ENCODE measurements at places on chromosomes 4 and X. TPM values are rescaled to one million over a fixed set of nuclear protein-coding genes. Genes with fewer than 3 reads are reported as not detected.

- DNase-seq = no peak
- peaks cover 2% of the 10 kb centered on the region for H3K4me1 ChIP-seq
- H3K36me3 ChIP-seq = no peaks in the 10 kb centered on the region
Measured at GRCh38 chr4:66590488-66591215, 920.4 kb upstream of the EPHA5 start.

- H3K36me3 ChIP-seq = no peaks in the 10 kb centered on the region
- H3K27ac ChIP-seq = no peak overlapping the region
- no peak for DNase-seq
- peaks cover 1% of the 10 kb centered on the region for H3K27me3 ChIP-seq
Measured at GRCh38 chr4:94332983-94333590, 9.5 kb downstream of the HPGDS start.

The COL25A1 gene
- total RNA-seq = 22.7 TPM

DNA sequence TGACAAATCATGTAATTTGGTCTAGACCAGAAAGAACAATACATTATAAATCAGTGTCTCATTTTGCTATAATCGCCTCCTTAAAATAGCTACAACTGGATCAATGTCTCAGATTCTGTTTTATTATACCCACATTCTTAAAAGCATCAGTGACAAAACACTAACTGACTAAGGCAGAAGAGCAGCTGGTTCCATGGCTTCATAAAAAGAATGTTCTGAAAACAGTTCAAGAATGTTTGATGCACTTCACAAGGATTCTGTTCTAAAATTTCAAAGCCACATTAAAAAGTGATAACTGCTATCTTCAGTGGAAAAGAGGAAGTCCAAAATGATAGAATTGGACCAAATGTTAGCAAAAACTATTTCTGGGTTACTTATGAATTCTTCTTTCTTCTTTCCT lies 69.8 kb downstream of the COL25A1 start:
- no peaks in the 10 kb centered on the region for H3K36me3 ChIP-seq
- H3K4me1 ChIP-seq = no peaks in the 10 kb centered on the region
- no peak for DNase-seq
- no peak overlapping the region for H3K27ac ChIP-seq
- H3K4me3 ChIP-seq = no peak overlapping the region

The SPANXN3 gene
- total RNA-seq = not detected

DNA sequence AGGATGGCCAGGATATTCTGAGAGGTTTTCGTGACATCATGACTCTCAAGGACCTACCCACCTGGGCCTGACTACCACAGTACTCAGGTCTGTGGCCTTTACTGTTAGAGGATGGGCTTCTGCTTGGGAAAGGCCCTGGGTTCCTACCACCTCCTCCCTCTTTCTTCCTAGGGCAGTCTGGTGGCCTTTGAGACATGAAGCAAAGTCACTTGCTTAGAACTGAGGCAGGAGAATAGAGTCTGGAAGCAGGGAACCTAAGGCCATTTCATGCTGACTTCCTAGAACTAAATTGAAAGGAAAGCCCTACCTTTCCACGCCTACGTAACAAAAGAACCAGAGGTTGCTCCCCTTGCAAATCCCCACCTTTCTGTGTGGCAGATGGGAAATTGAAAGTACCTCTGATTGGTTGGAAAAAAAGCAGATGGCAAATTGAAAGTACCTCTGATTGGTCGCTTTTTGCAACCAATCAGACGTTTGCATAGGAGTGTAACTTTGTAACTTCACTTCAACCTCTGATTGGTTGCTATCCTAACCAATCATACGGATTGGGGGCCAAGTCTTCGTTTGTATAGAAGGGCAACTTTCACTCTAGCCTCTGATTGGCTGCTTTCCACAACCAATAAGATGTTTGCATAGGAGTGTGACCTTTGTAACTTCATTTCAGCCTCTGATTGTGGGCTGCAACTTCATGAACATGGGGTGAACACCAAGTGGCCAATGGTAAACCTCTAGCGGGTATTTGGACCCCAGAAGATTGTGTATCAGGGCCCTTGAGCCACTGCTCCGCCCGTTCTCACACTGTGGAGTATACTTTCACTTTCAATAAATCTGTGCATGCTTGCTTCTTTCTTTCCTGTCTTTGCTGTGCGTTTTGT lies 9.9 kb upstream of the AKAP14 start:
- H3K36me3 ChIP-seq = no peaks in the 10 kb centered on the region
- DNase-seq = no peak
- no peak overlapping the region for H3K27ac ChIP-seq
- H3K4me3 ChIP-seq = no peak overlapping the region
- no peaks in the 10 kb centered on the region for H3K27me3 ChIP-seq

The SH3TC1 gene
- total RNA-seq = 114 TPM

- H3K27ac ChIP-seq = no peak overlapping the region
- no peaks in the 10 kb centered on the region for H3K27me3 ChIP-seq
- no peak for DNase-seq
- no peaks in the 10 kb centered on the region for H3K36me3 ChIP-seq
- H3K4me1 ChIP-seq = no peaks in the 10 kb centered on the region
Measured at GRCh38 chr4:172155838-172156345, 342.7 kb downstream of the GALNTL6 start.

The SLC25A53 gene
- 4.4 TPM for total RNA-seq

The UGT2B11 gene
- total RNA-seq = not detected

The STK32B gene
- total RNA-seq = 0.56 TPM

- H3K27me3 ChIP-seq = no peaks in the 10 kb centered on the region
- H3K36me3 ChIP-seq = no peaks in the 10 kb centered on the region
- DNase-seq = no peak
- H3K4me3 ChIP-seq = no peak overlapping the region
- no peak overlapping the region for H3K27ac ChIP-seq
Measured at GRCh38 chrX:52359614-52360232, 9.1 kb upstream of the XAGE2 start.

GRCh38 chr4:78938474-78938867 lies 767 bp downstream of the PAQR3 start:
- no peaks in the 10 kb centered on the region for H3K36me3 ChIP-seq
- H3K4me1 ChIP-seq = peaks cover 45% of the 10 kb centered on the region
- H3K4me3 ChIP-seq = peak overlapping the region; percentile 99
- peak overlapping the region; percentile 90 for H3K27ac ChIP-seq

DNA sequence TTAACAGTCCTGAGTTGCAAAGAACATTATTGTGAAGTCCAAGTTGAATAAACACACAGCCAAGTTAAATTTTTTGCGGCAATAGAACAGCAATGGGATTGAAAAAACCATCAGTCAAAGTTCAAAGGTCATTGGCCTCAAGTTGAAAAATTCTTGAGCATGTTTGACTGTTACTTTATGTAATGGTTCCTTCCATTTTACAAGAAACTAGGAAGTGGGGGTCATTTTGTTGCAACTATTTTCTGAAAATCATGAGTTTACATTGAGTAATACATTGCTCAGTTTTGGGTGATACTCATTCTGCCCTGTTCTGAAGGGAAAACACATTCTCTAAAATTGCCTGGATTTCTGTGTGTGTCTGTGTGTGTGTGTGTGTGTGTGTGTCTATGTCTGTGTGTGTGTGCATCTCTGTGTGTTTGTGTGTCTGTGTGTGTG lies 5.2 kb upstream of the IRF2 start:
- H3K4me3 ChIP-seq = no peak overlapping the region
- H3K27ac ChIP-seq = no peak overlapping the region
- peaks cover 15% of the 10 kb centered on the region for H3K27me3 ChIP-seq
- peaks cover 13% of the 10 kb centered on the region for H3K36me3 ChIP-seq
- H3K4me1 ChIP-seq = peaks cover 25% of the 10 kb centered on the region
- no peak for DNase-seq

GRCh38 chr4:132026166-132026565 lies 1122.9 kb upstream of the PCDH10 start:
- no peak overlapping the region for H3K27ac ChIP-seq
- no peaks in the 10 kb centered on the region for H3K36me3 ChIP-seq
- no peaks in the 10 kb centered on the region for H3K27me3 ChIP-seq

- DNase-seq = no peak
- H3K4me3 ChIP-seq = no peak overlapping the region
- H3K36me3 ChIP-seq = no peaks in the 10 kb centered on the region
- H3K4me1 ChIP-seq = no peaks in the 10 kb centered on the region
- H3K27me3 ChIP-seq = no peaks in the 10 kb centered on the region
Measured at GRCh38 chrX:23598575-23598974, 68.7 kb upstream of the PRDX4 start.

DNA sequence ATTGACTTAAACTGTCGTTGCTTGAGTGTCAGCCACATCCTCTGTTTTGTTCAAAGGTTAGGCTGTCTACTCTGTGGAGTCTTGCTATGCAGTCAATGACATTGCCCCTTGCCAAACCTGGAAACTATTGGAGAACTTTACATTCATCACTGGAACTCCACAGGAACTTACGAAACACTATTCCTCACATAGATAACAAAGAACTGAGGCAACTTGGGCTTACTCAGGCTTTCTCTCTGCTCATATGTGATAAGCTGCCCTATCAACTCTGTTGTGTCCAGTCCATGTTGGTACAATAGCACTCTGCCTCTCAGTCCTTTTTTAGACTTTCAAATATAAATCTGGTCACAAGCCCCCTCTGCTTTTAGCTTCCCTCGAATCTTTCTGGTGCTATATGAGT lies 9.4 kb downstream of the NPY5R start:
- H3K4me3 ChIP-seq = no peak overlapping the region
- no peaks in the 10 kb centered on the region for H3K27me3 ChIP-seq
- no peaks in the 10 kb centered on the region for H3K4me1 ChIP-seq
- no peak for DNase-seq
- H3K36me3 ChIP-seq = no peaks in the 10 kb centered on the region
- H3K27ac ChIP-seq = no peak overlapping the region

The RIPPLY1 gene
- total RNA-seq = not detected

The CLIC2 gene
- total RNA-seq = not detected

- H3K4me3 ChIP-seq = no peak overlapping the region
- H3K36me3 ChIP-seq = no peaks in the 10 kb centered on the region
- peaks cover 3% of the 10 kb centered on the region for H3K27me3 ChIP-seq
- no peaks in the 10 kb centered on the region for H3K4me1 ChIP-seq
Measured at GRCh38 chrX:39000802-39001201, 199.5 kb downstream of the MID1IP1 start.

GRCh38 chr4:4858527-4859324 lies 739 bp upstream of the MSX1 start:
- peaks cover 54% of the 10 kb centered on the region for H3K4me1 ChIP-seq
- peak overlapping the region; percentile 78 for H3K27ac ChIP-seq
- DNase-seq = no peak
- peaks cover 20% of the 10 kb centered on the region for H3K36me3 ChIP-seq
- peaks cover 32% of the 10 kb centered on the region for H3K27me3 ChIP-seq

GRCh38 chr4:10530137-10530786 lies 73.0 kb upstream of the ZNF518B start:
- no peak for DNase-seq
- no peaks in the 10 kb centered on the region for H3K36me3 ChIP-seq
- no peak overlapping the region for H3K4me3 ChIP-seq
- H3K27ac ChIP-seq = peak overlapping the region; percentile 33

The MGAT4D gene
- 0.13 TPM for total RNA-seq

DNA sequence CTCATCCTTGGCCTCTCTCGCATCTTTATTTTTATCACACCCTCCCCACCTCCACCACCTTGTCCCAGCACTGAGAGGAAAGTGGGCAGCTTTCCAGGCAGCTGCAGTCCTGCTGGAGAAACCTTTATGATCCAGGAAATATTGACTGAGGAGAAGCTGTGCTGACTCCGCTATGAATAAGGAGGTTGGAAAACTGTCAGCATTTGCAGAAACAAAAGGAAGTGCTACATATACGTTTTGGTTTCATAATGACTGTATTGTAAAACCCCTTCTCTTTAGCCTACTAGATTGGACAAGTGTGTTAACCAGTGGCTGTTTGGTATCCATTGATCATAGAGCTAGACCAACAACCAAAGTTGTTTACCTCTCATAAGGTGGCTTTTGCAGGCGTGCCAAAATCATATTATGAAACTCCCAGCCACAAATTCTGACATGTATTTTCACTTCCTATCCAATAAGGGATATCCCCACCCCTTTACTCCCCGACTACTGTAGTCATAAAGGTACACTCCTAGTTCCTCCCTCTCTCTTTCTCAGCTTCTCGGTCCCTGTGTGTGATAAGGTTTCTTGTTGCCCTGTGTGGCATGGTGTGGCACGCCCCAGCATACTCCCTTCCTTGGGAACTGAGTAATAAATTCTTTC lies 88.4 kb downstream of the GPR143 start:
- H3K4me1 ChIP-seq = peaks cover 3% of the 10 kb centered on the region
- H3K4me3 ChIP-seq = no peak overlapping the region
- no peak overlapping the region for H3K27ac ChIP-seq
- H3K36me3 ChIP-seq = peaks cover 5% of the 10 kb centered on the region

GRCh38 chr4:23015821-23016220 lies 323.1 kb downstream of the GBA3 start:
- no peak overlapping the region for H3K27ac ChIP-seq
- H3K27me3 ChIP-seq = no peaks in the 10 kb centered on the region
- H3K4me1 ChIP-seq = no peaks in the 10 kb centered on the region

GRCh38 chrX:152904151-152905080 lies 6.5 kb downstream of the ZNF185 start:
- H3K27ac ChIP-seq = no peak overlapping the region
- no peak overlapping the region for H3K4me3 ChIP-seq
- peaks cover 2% of the 10 kb centered on the region for H3K27me3 ChIP-seq

The UGT2B17 gene
- not detected for total RNA-seq

The DCAF4L1 gene
- total RNA-seq = 0.44 TPM

DNA sequence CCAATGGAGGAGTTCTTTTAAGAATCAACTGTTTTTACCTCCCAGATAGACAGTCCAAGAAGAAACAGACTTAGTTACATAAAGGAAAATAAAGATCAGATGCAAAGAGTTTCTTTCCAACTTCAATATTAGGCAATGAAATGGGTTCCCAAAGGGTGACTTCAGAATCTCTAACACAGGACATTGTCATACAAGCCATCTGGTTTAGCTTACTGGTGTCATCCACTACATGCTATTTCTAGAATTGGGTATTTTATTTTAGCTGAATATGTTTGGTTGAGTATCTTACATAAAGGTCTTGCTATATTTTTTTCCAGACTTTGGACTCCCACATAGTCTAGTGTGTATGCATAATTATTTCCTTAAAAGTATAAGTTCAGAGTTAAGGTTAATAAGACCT lies 162.1 kb upstream of the SLC7A11 start:
- H3K4me1 ChIP-seq = no peaks in the 10 kb centered on the region
- H3K4me3 ChIP-seq = no peak overlapping the region
- H3K36me3 ChIP-seq = no peaks in the 10 kb centered on the region
- no peak overlapping the region for H3K27ac ChIP-seq

GRCh38 chrX:21479695-21480270 lies 105.6 kb downstream of the CNKSR2 start:
- no peak overlapping the region for H3K4me3 ChIP-seq
- H3K27me3 ChIP-seq = no peaks in the 10 kb centered on the region
- H3K27ac ChIP-seq = no peak overlapping the region
- peak; percentile 5 for DNase-seq
